ENCODE measurements at places on chromosomes 1 and 21. TPM values are rescaled to one million over a fixed set of nuclear protein-coding genes. Genes with fewer than 3 reads are reported as not detected.

The SYCP1 gene
- total RNA-seq: not detected

The PPIAL4G gene
- total RNA-seq: not detected

The LINGO4 gene
- not detected for total RNA-seq

The GUCA2A gene
- not detected for total RNA-seq

The KCNE2 gene
- total RNA-seq: not detected

The URB1 gene
- 15.8 TPM for total RNA-seq

The CD34 gene
- 2.1 TPM for total RNA-seq

The MAB21L3 gene
- not detected for total RNA-seq

The LCK gene
- not detected for total RNA-seq

The GBP4 gene
- total RNA-seq: not detected

The RSPH1 gene
- not detected for total RNA-seq

The SORT1 gene
- total RNA-seq: 8.9 TPM

The HUNK gene
- not detected for total RNA-seq

The TNFSF4 gene
- 3.3 TPM for total RNA-seq

The SV2A gene
- total RNA-seq: 26.8 TPM

The KIF21B gene
- total RNA-seq: 1.9 TPM

The FYB2 gene
- not detected for total RNA-seq

The TNN gene
- not detected for total RNA-seq

The TMEM9 gene
- total RNA-seq: 113 TPM

The ARPC5 gene
- total RNA-seq: 215 TPM

The PPM1J gene
- 0.88 TPM for total RNA-seq

The AIM2 gene
- total RNA-seq: 0.13 TPM

The PLEKHO1 gene
- 55.6 TPM for total RNA-seq

The SMIM1 gene
- 0.39 TPM for total RNA-seq

The CELF3 gene
- total RNA-seq: not detected

The HTR1D gene
- total RNA-seq: not detected

The CCDC17 gene
- 3.1 TPM for total RNA-seq

The RIPPLY3 gene
- total RNA-seq: not detected

The FMO5 gene
- total RNA-seq: 0.13 TPM

The TRAF3IP3 gene
- total RNA-seq: 0.26 TPM

The ADAMTS4 gene
- 11.0 TPM for total RNA-seq

The RASAL2 gene
- 8.7 TPM for total RNA-seq

The CRNN gene
- total RNA-seq: not detected

The CFAP107 gene
- total RNA-seq: not detected

The DCDC2B gene
- not detected for total RNA-seq

The GIPC2 gene
- 0.52 TPM for total RNA-seq

Measured in epithelial cell of alveolus of lung (primary cell).